Thoracic aorta (tissue), 2 donors: ENCODE measurements at places on chromosomes 13 and 19. TPM values are rescaled to one million over a fixed set of nuclear protein-coding genes. Genes with fewer than 3 reads are reported as not detected.

DNA sequence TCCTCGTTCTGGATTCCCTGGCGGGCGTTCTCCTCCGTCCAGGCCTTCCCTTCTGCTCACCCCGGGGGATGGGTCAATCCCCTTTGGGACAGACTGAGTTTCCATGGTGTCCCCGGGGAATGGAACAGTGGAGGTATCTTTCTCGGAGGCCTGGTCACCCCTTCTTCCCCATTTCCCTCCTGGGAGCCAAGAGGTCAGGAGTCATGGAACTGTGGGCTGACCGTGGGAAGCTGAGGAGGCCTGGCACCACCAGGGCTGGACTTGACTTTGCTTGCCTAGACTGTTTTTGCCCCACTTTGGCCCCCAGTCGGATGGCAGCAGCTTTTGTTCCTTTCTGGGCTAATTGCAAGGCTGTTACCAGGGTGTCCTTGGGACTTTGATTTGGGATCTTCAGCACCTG, 2.0 kb downstream of the NACC1 start:
- no peak for DNase-seq

DNA sequence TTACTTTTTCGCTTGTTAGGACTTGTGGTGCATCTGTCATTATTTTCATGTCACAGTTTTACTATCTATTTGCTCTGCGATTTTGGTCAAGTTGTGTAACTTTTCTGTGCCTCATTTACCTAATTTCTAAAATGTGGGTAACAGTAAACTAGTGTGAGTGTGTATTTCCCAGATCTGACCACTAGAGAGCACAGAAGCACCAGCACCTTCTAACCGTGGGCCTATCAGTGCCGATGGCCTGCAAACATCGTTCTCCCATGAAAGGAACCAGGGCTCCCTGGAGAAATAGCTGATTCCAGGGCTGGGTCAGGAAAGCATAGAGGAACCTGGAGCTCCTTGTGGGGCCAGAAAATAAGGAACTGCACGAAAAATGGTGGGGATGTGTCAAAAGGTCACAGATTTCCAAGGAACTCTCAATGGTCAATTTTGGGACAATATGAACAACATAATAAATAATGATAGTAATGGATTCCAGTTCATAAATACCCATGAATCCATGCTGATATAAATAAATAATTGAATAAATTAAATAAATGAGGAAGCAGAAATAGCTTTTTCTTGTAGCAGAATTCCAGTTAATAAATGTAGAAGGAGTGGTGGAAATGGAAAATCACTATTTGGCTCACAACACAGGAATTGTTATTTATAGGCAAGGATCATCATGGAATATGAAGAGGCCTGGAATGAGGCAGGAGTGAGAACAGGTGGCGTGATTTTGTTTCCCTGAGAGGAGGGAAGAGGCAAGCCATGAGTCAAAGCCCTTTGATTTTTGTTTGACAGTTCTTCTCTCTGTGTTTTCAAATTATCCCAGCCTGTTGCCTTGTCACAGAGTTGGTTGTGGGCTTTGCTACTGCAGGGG, 31.1 kb downstream of the CEACAM8 start:
- no peak for DNase-seq

GRCh38 chr13:108560093-108560492, 69.3 kb upstream of the MYO16 start:
- DNase-seq: no peak

- no peak for DNase-seq
Measured at GRCh38 chr13:68727165-68727564, 1380.5 kb upstream of the ATXN8OS start.

DNA sequence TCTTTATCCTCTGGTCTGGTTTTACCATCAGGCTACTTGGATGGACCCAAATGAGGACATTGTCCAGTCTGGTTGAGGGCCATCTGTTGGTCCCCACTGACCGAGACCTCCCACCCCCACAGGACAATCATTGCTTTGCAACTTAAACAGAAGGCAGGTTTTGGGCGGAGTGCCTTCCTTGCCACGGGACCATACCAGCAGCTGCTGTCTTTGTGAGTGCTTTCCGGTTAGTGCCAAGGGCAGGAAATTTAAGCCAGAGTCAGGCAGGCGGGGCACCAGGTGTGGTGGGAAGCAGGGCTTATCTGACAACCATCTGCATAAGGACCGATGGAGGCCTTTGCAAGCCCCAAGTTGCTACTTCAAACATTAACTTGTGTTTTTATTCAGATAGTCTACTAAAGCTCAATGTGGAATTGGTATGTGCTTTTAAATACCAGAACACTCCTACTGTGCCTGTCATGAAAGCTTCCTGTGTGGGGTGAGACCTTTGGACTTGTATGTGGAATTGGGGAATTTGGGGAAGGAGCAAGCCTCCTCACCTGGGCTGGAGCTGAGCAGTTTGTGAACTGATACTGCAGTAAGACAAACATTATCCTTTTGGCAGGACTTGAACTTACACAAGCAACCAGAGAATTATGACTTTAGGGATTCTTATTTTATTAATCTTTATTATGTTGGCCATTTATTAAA, 39.3 kb upstream of the UBE2L5 start:
- DNase-seq: no peak

- no peak for DNase-seq
Measured at GRCh38 chr13:86684402-86684801, 885.2 kb upstream of the SLITRK6 start.

TMPRSS9 gene
- 0.42 TPM for total RNA-seq

BEST2 gene
- total RNA-seq: not detected
